ENCODE measurements at places on chromosomes 6 and 20. TPM values are rescaled to one million over a fixed set of nuclear protein-coding genes. Genes with fewer than 3 reads are reported as not detected.

DNA sequence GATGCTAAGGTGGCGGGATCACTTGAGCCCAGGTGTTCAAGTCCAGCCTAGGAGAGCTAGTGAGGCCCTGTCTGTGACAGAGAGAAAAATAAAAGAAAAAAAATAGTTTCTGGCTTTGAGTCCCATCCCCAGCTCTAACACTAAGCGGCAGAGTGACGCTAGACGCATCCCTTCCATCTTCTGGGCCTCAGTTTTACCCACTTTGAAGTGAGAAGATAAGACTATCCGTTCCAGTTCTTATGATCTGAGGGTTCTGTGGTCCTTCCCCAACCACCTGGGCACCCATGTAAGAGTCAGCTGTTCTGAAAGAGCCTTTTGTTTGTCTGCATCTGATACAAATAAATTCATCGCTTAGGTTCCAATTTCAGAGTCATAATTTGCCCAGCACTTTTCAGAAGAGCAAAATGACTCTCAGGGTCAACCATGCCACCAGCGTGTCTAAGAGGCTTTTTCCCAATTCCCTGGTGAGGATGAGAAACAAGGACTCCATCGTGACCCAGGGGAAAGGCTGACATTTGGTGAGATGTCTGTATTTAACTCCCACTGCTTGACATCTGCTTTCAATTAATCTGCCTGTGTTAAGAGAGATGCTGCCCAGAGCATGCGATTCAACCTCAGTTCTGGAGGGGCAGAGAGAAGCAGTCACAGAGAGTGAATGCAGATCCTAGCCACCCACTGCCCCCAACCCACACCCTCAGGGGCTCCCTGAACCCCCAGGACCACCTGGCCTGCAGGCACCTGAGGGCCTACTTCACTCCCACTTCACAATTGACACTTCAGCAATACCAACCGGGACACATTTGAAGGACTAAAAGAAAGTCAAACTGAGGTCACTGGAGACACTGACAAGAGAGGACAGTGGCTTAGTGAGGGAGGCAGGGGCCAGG, 131.6 kb upstream of the TOP1 start:
- no peak for DNase-seq

GRCh38 chr6:3625149-3625979, 126.1 kb downstream of the PXDC1 start:
- DNase-seq, result no peak

- no peak for DNase-seq
These were observed 347.1 kb downstream of the ZFAND3 start for GRCh38 chr6:38166411-38167240.

DNA sequence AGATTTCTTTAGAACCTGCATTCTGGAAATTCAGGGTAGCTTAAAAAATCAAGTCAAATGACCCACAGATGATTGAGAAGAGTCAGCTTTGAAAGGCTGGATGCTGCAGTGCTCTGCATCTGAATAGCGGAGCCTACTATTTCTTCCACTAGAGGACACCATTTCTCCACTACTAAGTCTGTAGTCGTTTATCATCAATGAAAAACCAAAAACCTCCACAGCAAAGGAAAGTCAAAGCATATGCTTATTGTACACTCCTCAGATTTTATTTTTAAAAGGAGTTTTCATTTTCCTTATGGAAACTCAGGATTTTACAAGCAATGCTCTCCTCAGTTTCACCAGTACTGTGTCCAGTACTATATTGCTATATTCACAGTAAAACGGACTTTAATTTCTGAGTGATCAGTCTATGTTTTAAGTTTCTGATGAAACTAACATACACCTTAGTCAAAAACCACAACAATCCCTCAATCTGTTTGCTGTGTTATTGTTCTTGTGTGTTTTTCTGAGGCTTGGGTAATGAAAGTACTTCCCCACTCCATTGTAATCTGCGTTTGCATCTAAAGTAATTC, 50.5 kb upstream of the ENPP5 start:
- DNase-seq, result peak; percentile 53

DNA sequence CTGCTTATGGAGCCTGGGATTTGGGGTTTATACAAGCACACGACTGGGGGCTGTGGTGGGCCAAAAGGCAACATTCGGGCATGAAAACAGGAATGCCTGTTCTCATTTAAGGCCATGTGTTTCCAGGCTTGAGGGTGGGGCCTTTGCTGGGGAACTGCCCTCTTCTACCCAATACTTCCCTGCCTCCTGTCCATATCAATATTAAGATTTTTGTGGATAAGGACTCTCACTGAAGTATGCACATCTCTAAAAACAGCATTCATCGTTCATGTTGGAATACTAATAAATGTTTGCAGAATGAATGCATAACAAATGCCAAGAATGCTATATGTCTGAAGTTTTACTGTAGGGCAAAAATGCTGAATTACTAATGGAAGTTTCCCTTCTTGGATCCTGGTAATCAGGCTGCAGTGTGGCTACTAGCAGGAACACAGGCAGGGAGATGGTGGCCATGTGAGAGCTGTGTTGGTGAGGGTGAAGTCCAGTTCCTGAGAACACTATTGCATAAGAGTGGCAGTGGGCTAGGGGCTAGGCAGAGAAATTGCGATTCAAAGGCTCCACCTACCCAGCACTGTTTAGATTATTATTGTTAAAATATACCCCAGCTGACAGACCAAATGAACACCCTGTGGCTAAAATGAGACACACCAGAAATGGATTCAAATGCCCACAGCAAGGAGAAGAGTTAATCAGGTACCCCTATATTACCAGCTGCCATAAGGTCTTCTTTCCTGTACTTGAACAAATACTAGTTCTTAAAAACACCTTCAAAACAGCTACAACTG, 644.3 kb downstream of the EPM2A start:
- no peak for DNase-seq

The AARS2 gene
- total RNA-seq, result 9.5 TPM
